ENCODE measurements at places on chromosomes 3 and 15. TPM values are rescaled to one million over a fixed set of nuclear protein-coding genes. Genes with fewer than 3 reads are reported as not detected.

GRCh38 chr3:149765762-149766334 is 13.6 kb upstream of the COMMD2 start:
- no peaks in the 10 kb centered on the region for H3K4me1 ChIP-seq
- no peak for DNase-seq
- no peak overlapping the region for H3K4me3 ChIP-seq
- no peaks in the 10 kb centered on the region for H3K36me3 ChIP-seq
- H3K27me3 ChIP-seq: peaks cover 15% of the 10 kb centered on the region

The PIK3CA gene
- 19.5 TPM for total RNA-seq

The PLXNA1 gene
- 14.4 TPM for total RNA-seq

The XCR1 gene
- not detected for total RNA-seq

DNA sequence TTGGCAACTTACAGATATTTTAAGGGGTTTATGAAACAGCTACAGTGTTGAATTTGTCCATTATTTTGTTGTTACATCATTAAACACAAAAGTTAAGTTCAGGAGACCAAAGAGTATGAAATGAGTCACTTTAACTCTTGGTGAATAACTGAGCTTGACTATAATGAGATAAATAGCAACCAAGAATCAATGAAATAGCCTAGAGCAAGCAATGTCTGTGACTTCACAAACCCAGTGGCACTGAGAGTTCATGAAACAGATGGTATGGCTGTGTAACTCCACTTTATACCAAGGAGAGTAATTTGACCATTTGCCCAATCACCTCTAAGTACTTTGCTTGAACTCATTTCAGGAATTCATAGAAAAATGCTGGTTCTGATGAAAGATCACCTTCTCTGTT is 169.6 kb upstream of the GADL1 start:
- no peaks in the 10 kb centered on the region for H3K4me1 ChIP-seq
- no peak overlapping the region for H3K27ac ChIP-seq
- no peaks in the 10 kb centered on the region for H3K27me3 ChIP-seq
- H3K36me3 ChIP-seq: no peaks in the 10 kb centered on the region
- no peak for DNase-seq

The C3orf22 gene
- total RNA-seq: not detected

DNA sequence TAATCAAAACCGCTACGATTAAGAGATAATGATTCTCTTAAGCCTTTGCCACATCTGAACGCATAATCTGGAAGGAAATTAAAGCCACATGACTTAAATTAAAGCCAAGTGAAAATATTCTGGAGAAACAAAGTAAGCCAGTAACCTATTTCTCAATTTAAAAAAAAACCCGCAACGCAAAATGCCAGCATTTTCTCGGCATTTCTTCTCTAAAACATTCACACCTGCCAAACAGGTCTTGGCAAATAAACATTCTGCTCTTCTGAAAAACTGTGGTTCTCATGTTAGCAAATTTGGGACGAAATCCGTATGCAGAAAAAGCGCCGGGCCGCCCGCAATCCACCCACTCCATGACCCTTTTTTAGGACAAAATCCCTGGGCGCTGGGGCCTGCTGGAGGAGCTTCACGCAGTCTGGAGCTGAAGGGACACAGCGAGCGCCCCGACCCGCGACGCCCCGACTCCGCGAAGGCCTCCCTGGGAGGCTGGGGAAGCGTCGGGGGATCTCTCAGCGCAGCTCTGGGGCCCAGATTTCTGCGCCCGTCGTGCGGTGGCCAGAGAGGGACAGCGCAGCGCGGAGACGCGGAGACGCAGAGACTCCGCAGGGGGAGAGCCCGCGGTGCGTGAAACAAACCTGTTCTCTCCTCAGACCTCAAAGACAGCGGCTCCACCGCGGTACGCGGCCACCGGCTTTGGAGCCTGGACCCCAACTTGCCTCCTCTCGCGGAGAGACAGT is 471 bp downstream of the NKIRAS1 start:
- H3K27me3 ChIP-seq: no peaks in the 10 kb centered on the region
- peaks cover 28% of the 10 kb centered on the region for H3K4me1 ChIP-seq
- H3K36me3 ChIP-seq: peaks cover 20% of the 10 kb centered on the region
- H3K4me3 ChIP-seq: peak overlapping the region; percentile 94

DNA sequence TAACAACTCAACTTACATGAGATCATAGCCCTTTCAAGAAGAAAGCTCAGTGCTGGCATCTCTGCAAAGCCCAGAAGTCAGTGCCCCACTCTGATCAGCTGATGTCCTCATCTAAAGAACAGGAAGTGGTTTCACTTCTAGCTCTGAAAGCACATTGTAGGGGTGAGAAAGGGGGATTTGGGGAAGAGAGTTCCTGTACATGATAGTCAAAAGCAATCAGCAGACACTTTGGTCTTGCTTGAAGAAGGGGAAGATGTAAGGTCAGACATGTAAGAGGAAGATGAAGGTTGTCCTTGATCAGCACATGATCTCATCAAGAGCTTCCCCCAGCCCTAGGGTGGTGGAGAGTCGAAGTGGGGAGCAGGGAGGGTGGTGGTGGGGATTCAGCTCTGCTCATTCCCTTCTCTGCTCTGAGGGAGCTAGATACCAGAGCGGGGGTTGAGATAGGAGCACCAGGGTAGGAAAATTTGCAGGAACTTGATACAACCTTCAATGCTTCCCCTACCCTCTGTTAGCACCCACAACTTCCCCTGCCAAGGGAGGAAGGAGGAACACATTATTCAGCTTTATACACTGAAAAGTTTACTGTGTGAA is 76.4 kb upstream of the ETV5 start:
- DNase-seq: no peak
- no peaks in the 10 kb centered on the region for H3K27me3 ChIP-seq
- H3K36me3 ChIP-seq: no peaks in the 10 kb centered on the region
- H3K27ac ChIP-seq: no peak overlapping the region
- H3K4me1 ChIP-seq: peaks cover 17% of the 10 kb centered on the region
- no peak overlapping the region for H3K4me3 ChIP-seq

The LRRN1 gene
- 0.39 TPM for total RNA-seq

GRCh38 chr15:83983634-83984458 is 251.7 kb upstream of the GOLGA6L4 start:
- H3K4me1 ChIP-seq: no peaks in the 10 kb centered on the region
- H3K4me3 ChIP-seq: no peak overlapping the region
- H3K27ac ChIP-seq: no peak overlapping the region
- no peak for DNase-seq

GRCh38 chr3:99505646-99506269 is 132.6 kb upstream of the COL8A1 start:
- no peak overlapping the region for H3K4me3 ChIP-seq
- H3K4me1 ChIP-seq: no peaks in the 10 kb centered on the region
- no peak for DNase-seq
- H3K27ac ChIP-seq: no peak overlapping the region

The CCDC33 gene
- total RNA-seq: not detected

- DNase-seq: no peak
- no peaks in the 10 kb centered on the region for H3K27me3 ChIP-seq
- H3K4me1 ChIP-seq: no peaks in the 10 kb centered on the region
- no peak overlapping the region for H3K27ac ChIP-seq
- no peaks in the 10 kb centered on the region for H3K36me3 ChIP-seq
- H3K4me3 ChIP-seq: no peak overlapping the region
Measured at GRCh38 chr3:43512754-43513404, 108.9 kb downstream of the ANO10 start.

GRCh38 chr3:168620854-168621253 is 525.1 kb upstream of the GOLIM4 start:
- no peak overlapping the region for H3K27ac ChIP-seq
- DNase-seq: no peak
- H3K4me1 ChIP-seq: no peaks in the 10 kb centered on the region

- peak overlapping the region; percentile 25 for H3K27ac ChIP-seq
- H3K27me3 ChIP-seq: no peaks in the 10 kb centered on the region
- no peak overlapping the region for H3K4me3 ChIP-seq
- no peaks in the 10 kb centered on the region for H3K4me1 ChIP-seq
Measured at GRCh38 chr3:80733522-80734176, 965.9 kb upstream of the ROBO1 start.

- DNase-seq: no peak
- no peaks in the 10 kb centered on the region for H3K36me3 ChIP-seq
- peaks cover 21% of the 10 kb centered on the region for H3K4me1 ChIP-seq
- H3K4me3 ChIP-seq: no peak overlapping the region
Measured at GRCh38 chr15:55402707-55403106, 5.5 kb downstream of the CCPG1 start.

Measured in CD8-positive, alpha-beta memory T cell (primary cell).